ENCODE measurements at places on chromosomes 16 and 17. TPM values are rescaled to one million over a fixed set of nuclear protein-coding genes. Genes with fewer than 3 reads are reported as not detected.

The SCNN1G gene
- total RNA-seq: not detected

The XYLT2 gene
- 40.2 TPM for total RNA-seq

The OR2C1 gene
- total RNA-seq: not detected

The PRKAR1A gene
- total RNA-seq: 291 TPM

The CSH1 gene
- total RNA-seq: not detected

- DNase-seq: peak; percentile 88
These were observed 1.3 kb downstream of the C17orf58 start for GRCh38 chr17:67994817-67995569.

- no peak for DNase-seq
These were observed 74.5 kb upstream of the C17orf78 start for GRCh38 chr17:37301288-37301687.

- DNase-seq: no peak
These were observed 12.8 kb upstream of the ADCY7 start for GRCh38 chr16:50253514-50253910.

DNA sequence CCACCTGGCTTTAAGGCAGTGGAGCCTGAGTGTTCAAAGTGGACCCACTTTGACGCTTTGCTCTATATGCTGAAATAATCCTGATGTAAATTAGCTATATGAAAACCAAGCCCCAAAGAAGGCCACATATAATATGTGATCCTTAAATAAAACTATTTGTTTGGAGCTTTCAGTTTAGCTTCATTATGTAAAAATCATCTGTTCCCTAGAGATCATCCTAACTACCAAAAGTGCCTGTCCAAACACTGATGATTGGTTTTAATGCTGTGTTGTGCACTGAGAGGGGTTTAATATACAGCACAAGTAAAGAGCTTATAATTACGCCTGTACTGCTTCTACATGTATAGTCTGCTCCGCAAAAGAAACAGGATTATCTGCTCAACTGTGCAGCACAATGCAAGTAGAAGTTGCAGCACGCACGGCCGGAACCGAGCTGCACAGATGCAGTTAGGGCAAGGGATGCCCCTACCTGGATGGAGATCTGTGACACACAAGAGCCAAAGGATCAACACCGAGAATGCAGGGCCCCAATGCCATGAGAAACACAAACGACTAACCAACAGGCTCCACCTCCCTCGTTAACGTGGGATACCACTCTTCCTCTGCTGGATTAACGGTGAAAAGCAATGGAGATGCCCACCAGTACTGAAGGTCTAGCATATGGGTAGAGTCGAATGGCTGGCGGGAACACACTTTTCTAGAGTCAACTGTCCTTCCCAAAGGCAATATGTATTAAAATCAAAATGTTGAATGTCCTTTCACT, 20.5 kb downstream of the USP7 start:
- no peak for DNase-seq

GRCh38 chr16:16797239-16797638, 418.3 kb downstream of the NPIPA7 start:
- DNase-seq: no peak

GRCh38 chr16:18803569-18804462, 2.5 kb upstream of the ARL6IP1 start:
- no peak for DNase-seq

DNA sequence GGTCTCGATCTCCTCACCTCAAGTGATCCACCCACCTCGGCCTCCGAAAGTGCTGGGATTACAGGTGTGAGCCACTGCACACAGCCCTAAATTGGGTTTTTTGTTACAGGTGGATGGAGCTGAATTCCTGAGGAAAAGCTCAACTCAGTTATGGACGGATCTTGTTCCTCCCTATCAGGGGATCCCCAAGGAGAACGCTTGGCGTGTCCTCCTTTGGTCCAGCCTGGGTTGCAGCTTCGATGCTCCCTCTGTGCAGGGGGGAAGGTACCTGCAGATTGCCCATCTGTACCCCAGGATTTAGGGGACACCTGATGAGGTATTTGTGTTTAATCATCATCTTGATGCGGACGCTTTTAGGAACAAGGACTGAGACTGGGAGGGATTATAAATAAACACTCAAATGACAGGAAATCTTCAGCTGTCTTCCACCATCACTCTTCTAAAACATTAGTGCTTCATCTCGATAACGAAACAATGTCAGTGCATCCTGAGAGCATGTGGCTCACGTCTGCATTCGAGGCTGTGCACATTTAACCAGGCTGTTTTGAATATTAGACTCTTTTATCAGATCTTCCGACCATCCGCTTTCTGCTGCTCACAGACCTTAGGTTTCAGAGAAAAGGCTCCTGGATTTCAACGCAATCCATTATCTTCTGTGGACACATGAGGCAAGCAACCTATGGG, 18.2 kb upstream of the MEIOB start:
- DNase-seq: no peak

DNA sequence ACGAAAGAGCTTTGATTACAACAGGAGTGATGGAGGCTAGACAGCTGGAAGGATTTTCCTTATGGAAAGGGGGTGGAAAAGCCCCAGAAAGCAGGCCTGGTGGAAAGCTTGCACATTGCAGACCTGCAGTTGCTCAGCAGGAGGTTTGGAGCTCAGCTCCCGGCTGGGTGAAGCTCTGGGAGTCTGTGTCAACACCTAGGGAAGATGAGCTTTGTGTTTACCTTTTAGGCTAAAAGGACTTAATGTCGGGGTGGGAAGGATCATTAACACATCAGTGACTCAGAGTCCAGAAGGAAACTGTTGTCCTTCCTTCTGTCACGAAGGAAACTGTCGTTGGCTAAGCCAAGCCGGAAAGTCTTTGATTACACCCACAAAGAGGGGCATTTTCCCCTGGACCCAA, 48.2 kb downstream of the RAP1GAP2 start:
- DNase-seq: no peak

GRCh38 chr16:79587897-79588296, 12.6 kb downstream of the MAF start:
- DNase-seq: no peak

- no peak for DNase-seq
These were observed 1.5 kb upstream of the CCDC57 start for GRCh38 chr17:82214012-82214628.

- no peak for DNase-seq
These were observed 24.1 kb upstream of the RPL13 start for GRCh38 chr16:89536371-89536770.

DNA sequence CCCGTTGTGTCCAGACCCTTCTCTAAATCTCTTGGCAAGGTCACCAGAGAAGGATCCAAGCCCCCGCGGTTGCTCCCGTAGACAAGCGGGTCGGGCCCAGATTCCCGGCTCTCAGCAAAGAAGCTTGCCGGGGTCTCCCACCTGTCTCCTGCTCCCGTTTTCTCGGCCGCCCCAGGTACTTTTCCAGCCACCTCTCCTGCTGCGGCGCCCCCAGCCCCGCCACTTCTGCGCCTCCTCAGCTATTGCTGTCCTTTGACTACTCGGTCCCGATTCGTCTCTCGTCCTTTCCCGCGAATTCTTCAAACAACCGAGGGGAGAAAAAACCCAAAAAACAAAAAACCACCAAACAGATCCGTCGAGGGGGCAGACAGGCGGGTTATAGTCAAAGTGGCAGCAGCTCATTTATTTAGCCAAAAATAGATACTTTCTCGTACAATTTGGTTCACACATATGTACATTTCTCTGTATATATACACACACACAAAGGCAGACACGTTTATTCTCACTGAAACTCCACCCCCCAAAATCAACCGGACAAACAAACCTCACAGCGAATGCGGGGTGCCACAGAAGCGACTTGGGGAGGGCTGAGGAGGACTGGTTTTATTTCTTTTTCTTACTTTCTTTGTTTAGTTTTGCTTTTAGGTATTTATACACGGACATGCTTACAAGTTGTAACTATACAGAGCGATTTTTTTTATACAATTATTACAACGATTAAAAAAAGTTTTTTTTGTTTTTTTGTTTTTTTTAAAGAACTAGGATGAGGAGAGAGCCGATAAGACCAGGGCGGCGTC, 3.5 kb downstream of the IRX3 start:
- no peak for DNase-seq

DNA sequence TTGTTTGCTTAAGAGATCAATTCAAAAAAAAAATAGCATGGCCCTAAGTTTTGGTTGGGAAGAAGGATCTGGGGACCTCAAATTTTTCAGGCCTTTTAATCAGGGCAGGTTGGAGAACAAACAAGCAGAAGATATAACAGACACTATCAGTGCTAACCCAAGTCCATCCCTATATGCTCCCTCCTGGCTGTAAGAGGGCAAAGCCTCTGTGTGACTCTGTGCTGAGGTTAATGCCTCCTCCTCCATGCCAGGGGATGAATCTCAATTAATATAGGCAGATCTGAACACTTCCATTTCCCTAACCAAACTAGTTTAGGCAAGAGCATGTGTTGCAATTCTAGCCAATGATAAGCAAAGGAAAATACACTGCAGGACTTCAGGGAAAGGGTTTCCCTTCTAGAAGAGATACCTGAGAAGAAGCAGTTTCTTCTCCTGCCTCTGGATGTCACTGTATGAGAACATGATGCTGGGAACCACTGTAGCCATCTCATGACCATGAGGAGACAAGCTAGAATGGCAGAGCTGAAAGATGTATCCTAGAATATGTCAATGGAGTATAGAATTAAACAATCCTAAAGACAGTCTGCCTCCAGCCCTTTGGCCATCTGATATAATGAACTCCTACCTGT, 76.0 kb downstream of the CHD9NB start:
- peak; percentile 28 for DNase-seq
